ENCODE measurements at places on chromosomes 7 and 10. TPM values are rescaled to one million over a fixed set of nuclear protein-coding genes. Genes with fewer than 3 reads are reported as not detected.

DNA sequence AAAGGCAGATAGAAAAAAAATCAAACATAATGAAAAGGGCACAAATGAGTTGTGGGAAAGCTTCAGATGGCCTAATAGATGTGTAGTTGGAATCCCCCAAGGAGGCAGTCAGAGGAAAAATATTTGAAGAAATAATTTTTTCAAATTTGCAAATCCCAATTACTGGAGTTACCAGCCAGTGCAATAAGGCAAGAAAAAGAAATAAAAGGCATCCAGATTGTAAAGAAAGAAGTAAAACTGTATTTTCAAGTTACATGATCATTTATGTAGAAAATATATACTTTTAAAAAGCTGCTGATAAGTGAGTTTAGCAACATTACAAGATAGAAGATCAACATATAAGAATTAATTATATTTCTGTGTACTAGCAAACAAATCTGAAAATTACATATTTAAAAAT is 329.0 kb downstream of the SDK1 start:
- DNase-seq: no peak

- no peak for DNase-seq
Observed at GRCh38 chr10:69232736-69233480, 12.8 kb downstream of the HKDC1 start.

Gene AASS
- 11.6 TPM for polyA plus RNA-seq

DNA sequence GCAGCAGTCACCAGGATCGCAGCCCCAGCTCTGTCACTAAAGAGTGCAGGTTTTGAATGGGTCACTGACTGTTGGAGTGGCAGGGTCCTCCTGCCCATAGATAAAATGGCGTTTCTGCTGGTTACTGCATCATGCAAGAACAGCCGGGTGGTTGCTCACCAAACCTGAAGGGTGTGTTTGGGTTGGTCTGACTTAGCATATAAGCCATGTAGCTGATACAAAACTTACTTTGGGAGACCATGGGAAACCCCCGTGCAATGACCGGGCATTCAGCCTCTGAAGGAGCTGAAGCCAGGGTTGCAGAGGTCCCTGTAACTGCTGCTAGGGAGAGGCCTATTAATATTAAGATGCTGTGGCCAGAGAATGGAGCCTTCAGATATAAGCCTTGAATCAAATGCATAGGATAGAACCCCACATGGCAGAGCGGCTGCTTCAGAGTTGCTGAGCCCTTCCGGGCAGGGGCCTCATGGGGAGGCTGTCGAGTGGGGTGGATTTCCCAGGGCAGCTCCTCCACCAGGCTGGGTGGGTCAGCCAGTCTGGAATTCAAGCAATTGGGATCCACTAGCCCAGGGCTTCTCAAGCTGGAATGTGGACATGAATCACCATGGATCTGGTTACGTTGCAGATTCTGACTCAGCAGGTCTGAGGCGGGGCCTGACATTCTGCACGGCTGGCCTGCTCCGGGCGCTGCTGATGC is 70.9 kb upstream of the CTBP2 start:
- no peak for DNase-seq

DNA sequence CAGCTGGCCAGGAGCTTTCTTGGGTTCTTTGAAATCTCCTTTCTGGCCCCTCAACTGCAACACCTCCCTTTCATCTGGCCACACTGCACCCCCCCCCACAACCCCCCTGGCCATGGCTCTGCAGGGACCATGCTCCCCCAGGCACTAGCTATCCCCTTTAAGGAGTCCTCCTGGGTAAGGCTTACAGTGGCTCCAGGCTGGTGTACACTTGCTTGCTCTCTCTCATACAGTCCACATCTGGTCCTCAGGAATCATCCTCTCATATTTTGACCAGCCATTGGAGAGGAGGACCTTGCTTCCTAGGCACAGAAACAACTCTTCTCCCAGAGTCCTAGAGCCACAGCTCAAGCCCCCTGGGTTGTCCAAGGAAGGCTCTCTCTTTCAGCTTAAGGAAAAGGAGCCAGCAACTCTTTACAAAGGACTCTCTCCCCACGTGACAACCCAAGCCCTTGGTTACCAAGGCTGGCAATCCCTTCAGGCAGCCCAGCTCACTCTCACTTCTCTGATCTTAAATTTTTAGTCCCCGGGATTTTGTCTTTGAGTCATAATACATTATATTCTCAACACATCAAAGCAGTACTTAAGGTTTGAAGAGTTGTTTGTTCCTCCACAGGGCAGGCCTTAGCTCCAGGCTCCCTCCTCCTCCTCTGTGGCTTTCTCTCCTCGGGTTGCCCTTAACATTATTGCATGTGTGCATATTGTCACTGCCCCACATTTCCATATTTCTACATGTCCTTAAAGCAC is 9.9 kb downstream of the GARIN1A start:
- DNase-seq: no peak

Gene CFTR
- polyA plus RNA-seq: not detected

- no peak for DNase-seq
Observed at GRCh38 chr7:73900286-73900685, 39.3 kb downstream of the TMEM270 start.

Gene HTR5A
- not detected for polyA plus RNA-seq

Gene PRKAR2B
- polyA plus RNA-seq: not detected

- no peak for DNase-seq
Observed at GRCh38 chr7:18019555-18019954, 8.1 kb downstream of the PRPS1L1 start.

Gene RSPH10B2
- polyA plus RNA-seq: not detected

DNA sequence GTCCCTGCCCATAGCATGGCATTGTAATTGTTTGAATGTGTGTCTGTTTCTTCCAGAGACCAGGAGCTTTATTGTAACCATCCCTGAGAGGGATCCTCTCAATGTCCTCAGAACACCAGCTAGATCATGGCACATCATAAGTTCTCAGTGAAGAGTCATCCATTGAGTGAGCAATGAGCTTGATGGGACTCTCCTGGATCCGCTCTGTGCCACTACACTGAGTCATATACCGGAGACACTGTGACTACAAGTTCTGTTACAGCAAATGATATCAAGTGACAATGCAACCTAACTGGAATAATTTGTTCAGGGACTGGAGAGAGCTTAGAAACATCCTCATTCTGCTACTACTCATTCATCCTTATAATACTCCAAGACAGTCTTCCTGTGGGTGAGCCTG is 25.1 kb downstream of the MRPS24 start:
- no peak for DNase-seq

All from HepG2 (cell line).